AG10803 (cell line): ENCODE measurements at places on chromosomes 1 and 21.
A peak's percentile ranks its signal among the peaks of the same experiment; 100 is the strongest.

DNA sequence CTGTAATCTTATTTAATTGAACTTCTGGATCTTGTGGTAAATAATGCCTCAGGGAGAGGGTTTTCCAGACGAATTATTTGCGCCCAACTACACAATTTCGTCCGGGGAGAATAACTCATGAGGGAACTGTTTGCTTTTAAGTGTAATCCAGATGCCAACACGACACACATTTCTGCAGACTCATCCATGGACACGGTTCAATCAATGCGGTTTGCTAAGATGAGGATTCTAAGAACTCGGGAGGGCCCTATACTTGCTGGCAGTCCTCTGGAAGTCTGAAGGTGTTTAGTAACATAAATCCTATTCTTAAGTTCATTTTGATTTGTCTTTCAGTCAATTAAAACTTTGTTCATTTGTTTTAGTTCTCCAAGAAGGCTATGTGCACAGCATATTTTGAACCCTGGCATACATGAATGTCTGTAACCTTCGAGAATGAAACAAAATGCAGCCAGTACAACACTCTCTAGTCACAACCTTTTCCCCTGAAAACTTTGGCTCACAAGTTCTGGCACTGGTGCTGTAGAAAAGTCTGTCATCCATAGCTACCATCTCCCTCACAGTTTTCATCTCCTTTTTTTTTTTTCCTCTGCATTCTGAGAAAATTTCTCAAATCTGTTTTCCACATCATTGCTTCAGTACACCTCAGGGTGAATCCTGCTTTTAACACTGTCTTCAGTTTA is 38.8 kb downstream of the DIPK1A start:
- DNase-seq: peak; percentile 89

GRCh38 chr1:205913451-205914154 is 29.7 kb downstream of the SLC26A9 start:
- DNase-seq: peak; percentile 72

DNA sequence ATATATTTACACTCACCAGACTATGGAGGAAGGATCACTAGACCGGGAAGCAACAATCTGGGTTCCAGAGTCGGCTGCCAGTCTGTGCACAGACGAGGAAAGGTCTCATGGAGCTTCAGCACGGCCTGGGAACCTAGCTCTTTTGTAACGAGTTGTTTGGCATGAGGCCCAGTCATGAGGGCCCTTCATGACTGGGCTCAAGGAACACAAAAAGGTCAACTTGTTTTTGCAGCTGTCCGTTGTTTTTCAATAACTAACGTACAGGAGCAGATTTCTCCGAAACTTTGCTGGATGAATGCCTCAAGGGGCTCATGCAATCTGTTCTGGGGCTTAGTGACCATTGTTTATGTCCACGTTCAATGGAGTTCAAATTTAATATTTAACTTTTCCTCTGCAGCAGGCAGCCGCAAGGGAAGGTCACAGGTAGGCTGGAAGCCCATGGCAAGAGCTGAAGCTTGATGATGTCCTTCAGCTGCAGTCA is 5.9 kb upstream of the STUM start:
- DNase-seq: no peak

DNA sequence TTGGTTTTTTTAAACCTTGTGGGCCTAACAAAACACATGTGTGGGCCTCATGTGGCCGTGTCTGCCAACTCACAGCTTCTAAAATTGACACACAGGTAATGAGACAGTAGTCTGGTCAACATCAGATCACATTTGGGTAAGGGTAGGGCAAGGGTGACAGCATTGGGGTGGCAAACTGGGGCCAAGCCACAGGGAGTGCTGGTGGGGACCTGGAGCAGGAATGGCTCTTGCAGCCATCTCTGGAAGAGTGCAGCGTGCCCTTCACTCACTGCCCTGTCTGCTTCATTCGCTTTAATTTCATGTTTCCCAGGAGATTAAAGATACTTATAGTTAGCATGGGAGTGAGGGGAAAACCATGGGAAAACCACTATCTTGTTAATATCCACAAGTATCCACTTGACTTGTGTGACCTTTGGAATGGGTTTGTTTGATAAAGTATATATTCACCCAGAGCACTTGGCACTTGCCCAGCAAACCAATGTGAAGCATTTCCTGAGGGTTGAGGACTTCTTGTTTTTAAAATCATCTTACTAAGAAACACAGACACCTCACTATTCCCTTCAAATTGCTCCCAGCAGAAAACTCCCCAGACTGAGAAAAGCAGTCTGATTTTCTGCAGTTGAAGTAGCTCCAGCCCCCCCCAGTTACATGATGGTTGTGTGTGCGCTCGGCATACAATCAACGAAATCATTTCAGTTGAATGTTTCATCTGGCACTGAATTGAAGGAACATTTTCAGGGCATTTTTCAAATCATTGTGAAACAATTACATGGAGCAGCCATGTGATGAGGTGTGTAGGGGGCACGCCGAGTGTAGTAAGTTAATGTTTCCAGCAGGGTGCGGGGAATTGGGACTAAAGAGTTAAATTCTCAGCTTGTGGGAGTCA is 175.7 kb downstream of the VPS13D start:
- peak; percentile 74 for DNase-seq
